ENCODE measurements at places on chromosomes 16 and 17.

- no peak for DNase-seq
Observed at GRCh38 chr17:56142325-56142724, 10.9 kb upstream of the ANKFN1 start.

DNA sequence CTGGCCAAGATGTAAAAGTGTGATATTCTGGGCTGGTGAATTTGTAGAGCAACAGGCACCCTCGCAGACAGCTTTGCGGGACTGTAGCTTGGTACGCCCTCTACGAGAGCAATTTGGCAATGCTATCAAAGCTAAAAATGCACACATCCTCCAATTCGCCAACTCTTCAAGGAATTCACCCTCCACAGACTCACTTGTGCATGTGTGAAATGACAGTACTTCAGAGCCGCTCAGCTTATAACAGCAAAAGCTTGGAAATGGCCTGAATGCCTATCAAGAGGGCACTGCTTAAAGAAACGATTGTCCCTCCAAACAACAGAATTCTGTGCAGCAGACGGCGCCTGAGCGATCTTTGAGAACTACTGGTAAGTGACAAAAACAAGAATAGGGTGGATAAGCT lies 130.8 kb downstream of the SDK2 start:
- no peak for DNase-seq

DNA sequence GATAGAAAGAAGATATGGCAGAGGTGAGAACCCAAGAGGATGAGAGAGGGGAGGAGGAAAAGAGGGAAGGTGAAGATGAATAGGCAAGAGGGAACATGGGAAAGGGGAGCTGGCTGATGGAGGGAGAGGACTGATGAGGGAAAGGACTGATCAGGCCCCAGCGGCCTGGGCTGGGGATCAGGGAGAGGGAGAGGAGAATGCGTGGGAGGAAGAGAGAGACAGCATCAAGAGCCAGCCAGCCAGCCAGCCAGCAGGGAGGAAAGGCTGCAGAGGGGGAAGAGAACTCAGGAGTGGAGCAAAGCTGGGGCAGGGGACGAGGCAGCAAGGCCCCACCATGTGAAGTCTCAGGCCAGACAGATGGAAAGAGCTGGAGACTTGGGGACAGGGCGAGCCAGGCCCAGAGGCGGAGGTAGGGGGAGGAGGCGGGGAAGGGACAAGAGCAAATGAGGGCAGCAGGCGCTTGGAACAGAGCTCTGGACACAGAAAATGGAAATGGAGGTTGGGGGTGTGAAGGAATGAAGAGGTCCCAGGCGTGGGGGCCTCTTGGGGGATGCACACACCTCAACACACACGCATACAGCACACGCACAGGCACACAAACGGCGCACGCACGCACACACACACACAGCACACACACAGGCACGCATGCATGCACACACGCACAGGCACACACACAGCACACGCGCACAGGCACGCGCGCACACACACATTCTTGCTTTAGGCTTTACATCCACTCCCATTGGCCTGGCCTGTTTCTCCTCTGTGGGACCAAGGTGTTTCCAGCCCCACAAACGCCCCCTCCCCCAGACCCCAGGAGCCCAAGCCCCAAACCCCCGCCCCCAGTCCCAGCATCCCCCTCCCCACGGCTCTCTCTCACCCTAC lies 12.3 kb downstream of the DLG4 start:
- DNase-seq = no peak

DNA sequence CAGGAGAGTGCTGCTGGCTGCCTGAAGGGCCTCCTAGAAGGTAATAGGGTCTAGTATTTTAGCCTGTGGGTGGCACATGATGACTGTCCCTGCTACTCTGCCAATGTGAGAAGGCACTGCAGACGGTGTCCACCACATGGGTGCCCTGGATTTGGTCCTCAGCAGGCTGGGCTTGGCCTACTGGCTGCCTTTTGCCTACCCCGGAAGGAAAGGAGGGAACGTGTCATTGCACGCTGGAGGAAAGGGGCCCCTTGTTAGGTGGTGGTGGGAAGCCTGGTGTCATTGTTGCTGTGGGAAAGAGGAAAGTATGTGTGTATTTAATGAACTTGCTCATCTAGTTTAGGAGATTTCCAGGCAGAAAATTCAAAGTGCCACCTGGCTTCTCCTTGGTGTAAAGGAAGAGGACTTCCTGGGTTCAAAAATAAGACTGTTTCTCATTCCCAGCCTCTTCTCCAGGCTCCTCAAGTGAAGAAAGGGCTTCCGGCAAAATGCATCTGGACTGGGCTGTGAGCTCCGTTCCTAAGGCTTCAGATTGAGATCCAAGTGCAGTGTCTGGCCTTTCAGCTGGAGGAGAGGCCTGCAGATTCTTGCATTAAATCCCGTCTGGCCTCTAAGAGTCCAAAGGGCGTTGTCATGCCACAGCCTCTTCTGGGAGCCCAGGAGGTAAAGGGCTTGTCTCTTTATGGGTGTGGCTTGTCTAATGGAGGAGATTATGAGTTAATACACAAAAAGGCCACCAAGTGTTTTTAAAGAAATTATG lies 55.1 kb downstream of the RPTOR start:
- no peak for DNase-seq

DNA sequence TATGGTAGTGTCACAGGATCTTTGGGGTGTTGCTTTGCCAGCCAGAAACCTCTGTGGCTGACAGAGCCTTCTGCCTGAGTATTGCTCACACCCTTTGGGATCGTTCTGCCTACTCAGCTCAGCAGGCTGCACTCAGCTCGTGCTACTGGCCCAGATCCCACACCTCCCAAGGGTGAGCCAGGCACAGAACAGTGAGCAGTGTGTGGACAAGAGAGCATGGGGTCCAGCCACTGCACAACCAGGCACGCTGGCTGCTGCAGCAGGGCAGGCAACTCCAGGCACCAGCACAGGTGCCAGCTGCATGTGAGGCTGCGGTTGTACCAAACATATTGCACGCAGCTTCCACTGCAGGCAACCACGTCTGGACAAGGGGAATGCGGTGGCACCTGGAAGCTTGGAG lies 84.9 kb downstream of the CYB561 start:
- peak; percentile 37 for DNase-seq

- no peak for DNase-seq
Observed at GRCh38 chr17:9598661-9599060, 22.2 kb downstream of the CFAP52 start.

DNA sequence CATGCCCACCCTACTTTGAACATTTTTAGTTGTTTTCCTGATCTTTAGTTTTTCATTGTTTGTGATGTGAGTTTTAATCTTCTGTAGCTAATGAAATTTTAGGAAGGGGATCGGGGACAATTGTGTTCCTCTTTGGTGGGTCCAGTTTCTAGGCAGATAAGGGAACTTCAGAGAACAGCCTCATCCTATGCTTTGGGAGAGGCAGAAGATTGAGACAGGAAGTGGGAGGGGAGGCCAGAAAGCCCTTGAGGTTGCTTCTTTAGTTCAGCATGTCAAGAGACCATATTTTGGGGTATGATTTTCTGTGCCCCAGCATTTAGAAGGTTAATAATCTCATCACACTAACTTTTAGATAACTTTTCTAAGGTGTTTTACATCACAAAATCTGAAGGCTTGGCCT lies 191.0 kb downstream of the TANC2 start:
- DNase-seq = no peak

DNA sequence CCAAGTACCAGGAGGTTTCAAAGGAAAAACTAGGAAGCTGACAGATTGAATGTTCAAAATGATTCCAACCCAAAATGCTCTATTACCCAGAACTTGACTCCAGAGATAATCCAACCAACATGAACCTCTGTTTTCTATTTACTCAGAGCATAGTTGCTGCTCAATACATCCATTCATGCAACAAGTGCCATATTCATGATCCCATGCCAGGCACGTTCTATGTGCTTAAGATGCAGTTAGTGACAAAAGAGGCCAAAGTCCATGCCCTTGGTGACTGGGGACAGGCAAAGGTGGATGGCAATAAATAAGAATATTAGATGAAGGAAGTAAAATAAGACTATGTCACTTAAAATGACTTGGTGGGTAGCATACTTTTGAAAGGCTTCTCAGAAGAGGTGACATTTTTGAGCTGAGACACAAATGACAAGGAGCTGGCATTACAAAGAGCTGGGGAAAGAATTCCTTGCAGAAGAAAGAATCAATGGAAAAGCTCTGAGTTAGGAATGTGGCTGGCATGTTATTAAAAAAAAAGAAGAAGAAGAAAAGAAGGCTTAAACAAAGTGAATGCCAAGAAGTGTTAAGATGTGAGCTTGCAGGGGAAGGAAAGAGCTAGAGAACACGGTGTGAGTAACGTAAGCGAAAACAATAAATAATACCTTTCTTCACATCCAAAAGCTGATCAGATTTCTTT lies 34.5 kb downstream of the TOX3 start:
- no peak for DNase-seq

- DNase-seq = no peak
Observed at GRCh38 chr17:43562679-43563599, 16.8 kb upstream of the ETV4 start.

DNA sequence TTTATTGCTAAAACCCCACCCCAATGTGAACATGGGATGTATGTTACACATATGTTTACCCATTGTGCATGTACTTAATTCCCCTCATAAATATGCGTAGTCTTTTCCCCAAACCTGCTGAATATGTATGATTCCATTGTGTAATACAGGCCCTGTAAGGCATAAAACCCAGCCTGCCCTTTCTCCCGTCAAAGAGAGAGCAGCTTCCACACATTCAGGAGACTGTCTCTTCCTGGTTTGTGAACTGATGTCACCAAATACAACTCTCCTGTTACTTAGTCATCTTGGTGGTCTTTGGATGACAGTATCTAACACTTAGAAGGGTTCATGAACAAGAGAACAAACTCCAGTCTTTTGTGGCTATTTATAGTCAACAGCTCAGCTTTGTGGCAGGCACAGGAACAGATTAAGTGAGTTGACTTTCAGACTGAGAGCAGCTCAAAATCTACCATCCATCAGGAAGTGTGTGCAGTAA lies 24.7 kb upstream of the TMC7 start:
- no peak for DNase-seq

DNA sequence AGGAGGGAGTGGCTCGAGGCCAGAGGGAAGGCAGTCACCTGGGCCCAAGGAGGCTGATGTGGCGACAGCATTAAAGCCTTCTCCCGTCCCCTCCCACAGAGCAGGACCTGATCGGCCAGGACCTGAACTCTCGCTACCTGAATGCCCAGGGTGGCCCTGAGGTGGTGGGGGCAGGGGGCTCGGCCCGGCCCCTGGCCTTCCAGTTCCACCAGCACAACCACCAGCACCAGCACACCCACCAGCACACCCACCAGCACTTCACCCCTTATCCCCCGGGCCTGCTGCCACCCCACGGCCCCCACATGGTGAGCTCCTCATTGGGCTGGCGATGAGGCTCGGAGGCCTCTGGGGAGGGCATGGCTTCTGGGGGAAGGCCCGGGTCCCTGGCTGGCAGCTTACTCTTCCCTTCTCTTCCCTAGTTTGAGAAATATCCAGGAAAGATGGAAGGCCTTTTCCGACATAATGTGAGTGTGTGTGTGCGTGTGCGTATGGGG lies 6.4 kb downstream of the FBRS start:
- DNase-seq = no peak

DNA sequence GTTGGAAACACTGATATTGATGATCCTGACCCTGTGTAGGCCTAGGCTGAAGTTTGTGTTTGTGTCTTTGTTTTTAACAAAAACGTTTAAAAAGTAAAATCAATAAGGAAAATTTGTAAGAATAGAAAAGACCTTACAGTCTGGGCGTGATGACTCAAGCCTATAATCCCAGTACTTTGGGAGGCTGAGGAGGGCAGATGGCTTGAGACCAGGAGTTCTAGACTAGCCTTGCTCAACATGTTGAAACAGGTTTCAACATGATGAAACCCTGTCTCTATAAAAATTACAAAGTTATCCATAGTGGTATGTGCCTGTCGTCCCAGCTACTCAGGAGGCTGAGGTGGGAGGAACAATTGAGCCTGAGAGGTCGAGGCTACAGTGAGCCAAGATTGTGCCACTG lies 18.3 kb upstream of the TOM1L1 start:
- no peak for DNase-seq

DNA sequence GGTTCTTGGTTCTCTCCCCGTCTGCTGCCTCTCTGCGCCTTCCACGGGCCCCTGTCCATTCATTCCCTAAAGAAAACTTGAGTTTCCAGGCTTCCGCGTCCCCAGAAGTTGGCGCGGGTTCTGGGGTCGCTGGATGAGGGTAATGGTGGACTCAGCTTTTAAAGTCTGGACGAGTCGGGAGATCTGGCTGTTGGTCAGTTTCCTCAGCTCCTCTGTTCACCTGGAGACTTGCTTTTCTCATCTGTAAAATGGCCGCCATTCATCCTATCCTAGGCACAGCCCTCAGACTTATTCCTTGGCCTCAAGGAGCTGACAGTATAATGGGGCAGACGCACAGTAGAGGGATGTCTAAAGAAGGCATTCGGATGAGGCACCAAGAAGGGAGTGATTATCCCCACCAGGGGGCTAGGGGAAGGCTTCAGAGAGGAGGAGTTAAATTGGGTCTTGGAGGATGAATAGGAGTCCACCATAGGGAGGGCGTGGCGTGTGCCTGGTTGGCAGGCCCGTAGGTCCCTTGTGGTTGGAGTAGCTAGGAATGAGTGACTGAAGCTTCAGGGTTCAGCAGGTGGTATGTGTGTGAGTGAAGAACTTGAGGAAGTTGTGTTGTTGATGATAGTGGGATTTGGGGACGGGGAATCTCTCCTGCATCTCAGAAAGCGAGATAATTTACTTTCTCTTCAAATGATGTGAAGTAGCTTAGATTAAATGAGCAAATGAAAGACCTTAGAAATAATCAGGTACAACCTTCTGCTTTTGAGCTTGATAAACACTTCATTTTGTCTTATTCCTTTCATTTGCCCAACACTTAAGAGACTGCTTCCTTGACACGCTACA lies 652 bp downstream of the VPS35L start:
- no peak for DNase-seq

GRCh38 chr17:19372011-19372370 lies 6.3 kb upstream of the MAPK7 start:
- DNase-seq = no peak

- no peak for DNase-seq
Observed at GRCh38 chr16:23869052-23869451, 33.3 kb downstream of the PRKCB start.

DNA sequence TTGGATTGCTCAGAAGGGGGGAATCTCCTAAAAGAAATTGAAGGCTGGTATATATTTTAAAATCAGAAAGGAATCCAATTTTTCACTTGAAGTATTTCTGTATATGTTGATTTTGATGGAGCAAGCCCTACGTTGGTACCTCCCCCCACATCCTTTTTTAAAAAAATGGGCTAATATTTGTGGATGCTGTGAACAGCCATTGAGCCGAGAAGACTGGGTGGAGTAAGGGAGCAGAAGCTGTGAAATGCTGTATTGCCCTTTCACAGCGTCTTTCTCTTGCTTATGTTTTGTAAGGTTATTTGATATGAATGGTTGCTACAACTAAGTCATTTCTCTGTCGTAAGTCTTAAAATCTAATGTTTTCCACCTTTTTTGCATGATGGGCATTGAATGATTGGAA lies 2.3 kb downstream of the PAFAH1B1 start:
- no peak for DNase-seq

DNA sequence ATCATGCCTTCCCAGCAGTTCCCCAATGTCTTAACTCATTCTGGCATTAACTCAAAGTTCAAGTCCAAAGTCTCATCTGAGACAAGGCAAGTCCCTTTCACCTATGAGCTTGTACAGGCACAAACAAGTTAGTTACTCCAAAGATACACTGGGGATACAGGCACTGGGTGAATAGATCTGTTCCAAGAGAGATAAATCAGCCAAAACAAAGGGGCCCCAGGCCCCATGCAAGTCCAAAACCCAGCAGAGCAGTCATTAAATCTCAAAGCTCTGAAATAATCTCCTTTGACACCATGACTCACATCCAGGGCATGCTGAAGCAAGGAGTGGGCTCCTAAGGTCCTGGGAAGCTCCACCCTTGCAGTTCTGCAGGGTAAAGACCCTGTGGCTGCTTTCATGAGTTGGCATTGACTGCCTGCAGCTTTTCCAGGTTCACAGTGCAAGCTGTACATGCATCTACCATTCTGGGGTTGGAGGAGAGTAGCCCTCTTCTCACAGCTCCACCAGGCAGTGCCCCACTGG lies 332.2 kb upstream of the KIF2B start:
- DNase-seq = no peak

All from head of caudate nucleus (tissue), 42 donors.